Activated naive CD4-positive, alpha-beta T cell treated with anti-CD3 and anti-CD28 coated beads for 36 hours (primary cell): ENCODE measurements at places on chromosomes 5 and 9. TPM values are rescaled to one million over a fixed set of nuclear protein-coding genes. Genes with fewer than 3 reads are reported as not detected.

FOXD4 gene
- total RNA-seq, result not detected

PCDHGB1 gene
- total RNA-seq, result not detected

DMGDH gene
- total RNA-seq, result 1.1 TPM

GFI1B gene
- not detected for total RNA-seq

TRIM14 gene
- total RNA-seq, result 55.0 TPM

PNPLA7 gene
- 2.8 TPM for total RNA-seq
